ENCODE measurements at places on chromosomes 1 and 21. TPM values are rescaled to one million over a fixed set of nuclear protein-coding genes. Genes with fewer than 3 reads are reported as not detected.

Gene SLC41A1
- 8.9 TPM for total RNA-seq

Gene CGN
- total RNA-seq = 13.2 TPM

Gene KIF14
- 5.6 TPM for total RNA-seq

Gene CLDN17
- total RNA-seq = not detected

Gene ZDHHC18
- total RNA-seq = 10.3 TPM

Gene KRTAP19-6
- total RNA-seq = not detected

Gene APOBEC4
- not detected for total RNA-seq

Gene TEDDM1
- total RNA-seq = not detected

Gene FAM151A
- not detected for total RNA-seq

Gene FAAH
- 16.1 TPM for total RNA-seq

Gene POGZ
- 41.7 TPM for total RNA-seq

Gene PLEKHG5
- total RNA-seq = 22.6 TPM

Gene CD244
- not detected for total RNA-seq

Gene PLEKHA6
- total RNA-seq = 16.7 TPM

Measured in renal cortical epithelial cell (primary cell).